ENCODE measurements at places on chromosomes 12 and 14.

DNA sequence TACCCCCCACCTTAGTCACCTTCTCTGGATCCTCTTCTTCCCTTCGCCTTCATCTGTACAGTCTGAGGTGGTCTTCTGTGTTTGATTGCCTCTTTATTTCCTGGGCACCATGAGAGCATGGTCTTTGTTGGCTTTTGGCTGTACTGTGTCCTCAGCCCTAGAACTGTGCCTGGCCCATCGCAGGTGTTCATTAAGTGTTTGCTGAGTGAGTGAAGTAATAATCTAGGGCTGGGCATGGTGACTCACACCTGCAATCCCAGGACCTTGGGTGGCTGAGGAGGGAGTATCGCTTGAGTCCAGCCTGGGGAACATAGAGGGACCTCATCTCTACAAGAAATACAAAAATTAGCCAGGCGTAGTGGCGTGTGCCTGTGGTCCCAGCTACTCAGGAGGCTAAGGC, 13.9 kb downstream of the ALDH2 start:
- DNase-seq, result no peak

GRCh38 chr12:123441523-123442164, 5.2 kb upstream of the RILPL2 start:
- no peak for DNase-seq

DNA sequence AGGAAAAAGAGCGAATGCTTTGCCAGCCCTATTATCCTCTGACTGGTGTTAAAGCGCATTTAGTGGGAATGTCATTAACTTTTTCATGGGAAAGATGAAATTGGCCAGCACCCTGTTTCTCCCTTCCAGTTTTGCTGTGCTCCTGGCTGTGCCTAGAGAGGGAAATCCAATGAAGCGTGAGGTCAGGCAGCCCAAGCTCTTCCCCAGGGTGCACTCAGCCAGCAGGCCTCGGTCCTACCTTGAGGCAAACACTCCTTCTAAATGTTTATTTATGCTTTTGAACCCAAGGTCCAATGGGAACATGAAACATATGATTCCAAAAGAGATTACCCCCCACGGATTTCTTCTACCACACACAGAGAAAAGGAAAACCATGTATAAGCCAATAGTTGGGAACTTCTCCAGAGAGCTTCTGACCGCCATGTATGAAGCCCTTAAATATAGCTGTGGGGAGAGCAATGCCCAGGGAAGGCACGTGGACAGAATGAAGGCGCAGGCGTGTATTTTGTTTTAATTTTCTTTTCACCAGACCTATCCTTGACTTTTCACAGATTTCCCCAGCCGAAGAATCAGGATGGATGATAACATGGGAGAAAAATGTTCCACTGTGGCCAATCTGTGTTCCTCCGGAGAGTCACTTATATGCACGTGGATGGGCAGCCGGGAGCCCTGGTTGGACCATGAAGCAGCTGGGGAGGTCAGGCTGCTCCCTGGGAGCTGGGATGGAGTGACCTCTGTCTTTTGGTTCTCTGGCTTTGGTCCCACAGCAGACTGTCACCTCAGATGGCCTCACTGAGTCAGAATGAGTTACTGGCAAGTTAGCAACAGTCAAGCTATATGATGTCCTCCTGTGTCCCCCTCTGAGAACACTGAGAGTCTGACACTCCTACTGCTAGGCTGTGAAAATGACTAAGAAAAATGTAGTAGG, 37.3 kb downstream of the GPR135 start:
- no peak for DNase-seq

GRCh38 chr12:122978507-122978955, 1.9 kb upstream of the ARL6IP4 start:
- no peak for DNase-seq

DNA sequence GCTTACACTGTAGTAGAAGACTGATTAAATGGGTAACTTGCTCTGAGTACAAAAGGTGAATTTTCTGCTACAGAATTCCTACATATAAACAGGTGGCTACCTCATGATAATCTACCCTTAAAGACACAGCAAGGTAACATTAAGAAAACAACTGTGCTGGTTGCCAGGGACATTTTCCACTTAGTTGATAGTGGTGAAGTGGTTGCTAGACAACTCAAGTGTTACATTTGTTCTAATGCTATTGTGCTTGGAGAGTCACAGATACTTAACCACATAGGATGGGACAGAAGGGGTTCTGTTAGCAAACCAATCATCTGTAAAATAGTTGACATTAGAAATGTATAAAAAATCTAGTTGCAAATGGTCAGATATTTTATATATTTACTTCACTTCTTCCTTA, 870.3 kb upstream of the SEL1L start:
- no peak for DNase-seq

GRCh38 chr12:13599176-13599575, 382.2 kb downstream of the GRIN2B start:
- no peak for DNase-seq

DNA sequence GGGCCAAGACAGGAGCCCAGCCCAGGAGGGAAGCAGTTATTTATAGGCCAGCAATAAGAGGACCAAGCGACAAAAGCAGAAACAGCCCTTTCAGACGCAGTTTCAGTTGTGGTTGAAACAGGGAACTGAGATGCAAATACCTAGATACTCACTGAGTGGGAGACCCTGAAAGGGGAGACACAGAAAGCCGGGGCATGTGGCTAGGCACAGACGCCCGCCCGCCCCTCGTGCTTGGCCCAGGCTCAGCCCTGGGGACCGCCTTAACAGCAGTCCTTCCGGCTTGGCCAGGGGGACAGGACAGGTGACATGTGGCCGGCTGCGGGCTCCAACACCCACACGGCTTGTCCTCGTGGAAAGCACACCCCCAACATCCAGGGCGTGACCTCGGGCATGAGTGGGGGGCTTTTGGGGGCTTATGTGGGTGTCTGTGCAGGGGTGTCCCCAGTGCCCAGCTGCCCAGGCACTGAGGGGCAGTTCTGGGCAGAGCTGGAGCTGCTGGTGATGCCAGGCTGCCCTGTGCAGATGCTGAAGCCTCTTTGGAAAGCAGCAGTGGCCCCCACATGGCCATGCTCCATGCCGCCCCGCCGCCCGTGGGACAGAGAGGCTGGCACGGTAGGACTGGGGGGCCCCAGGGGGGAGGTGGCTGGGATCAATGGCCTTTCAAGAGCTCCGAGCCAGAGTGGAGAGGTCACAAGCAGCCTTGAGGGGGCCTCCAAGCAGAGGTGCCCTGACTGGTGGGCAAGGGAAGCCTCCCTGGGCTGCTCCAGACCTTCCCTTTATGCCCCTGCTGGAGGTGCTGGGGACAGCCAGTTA, 2.1 kb downstream of the PLD4 start:
- no peak for DNase-seq

- no peak for DNase-seq
These were observed 44.7 kb upstream of the CEP83 start for GRCh38 chr12:94504386-94504785.

GRCh38 chr12:30823156-30823699, 68.5 kb upstream of the CAPRIN2 start:
- DNase-seq, result no peak

GRCh38 chr14:76778546-76779215, 17.4 kb downstream of the VASH1 start:
- DNase-seq, result no peak

DNA sequence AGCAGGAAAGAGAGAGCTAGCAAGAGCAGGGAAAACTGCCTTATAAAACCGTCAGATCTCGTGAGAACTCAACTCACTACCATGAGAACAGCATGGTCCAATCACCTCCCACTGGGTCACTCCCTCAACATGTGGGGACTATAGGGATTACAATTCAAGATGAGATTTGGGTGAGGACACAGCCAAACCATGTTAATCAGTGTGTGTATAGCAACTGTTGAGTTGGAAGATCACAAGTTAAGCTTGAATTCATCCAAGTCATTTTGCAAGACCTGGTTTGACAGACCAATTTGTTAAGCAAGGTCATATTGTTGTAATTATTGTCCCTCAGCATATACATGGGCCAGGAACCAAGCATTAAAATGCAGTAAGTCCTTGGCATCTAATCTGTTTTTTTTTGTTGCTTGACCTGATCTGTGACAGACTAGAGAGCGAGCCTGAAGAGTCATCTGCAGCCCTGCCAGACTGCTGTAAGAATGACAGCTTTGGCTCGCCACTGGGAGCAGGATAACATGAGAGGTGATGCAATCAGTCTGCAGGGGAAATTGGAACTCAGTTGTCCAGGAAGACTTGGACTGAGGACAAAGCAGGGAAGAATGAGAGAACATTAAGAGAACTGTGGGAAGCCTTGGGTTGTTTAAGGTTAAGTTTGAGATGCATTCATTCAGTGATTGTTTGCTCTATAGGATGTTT, 297.6 kb upstream of the SEL1L start:
- no peak for DNase-seq

- no peak for DNase-seq
These were observed 386.8 kb downstream of the TMEM121 start for GRCh38 chr14:105913221-105913620.

GRCh38 chr14:94292872-94293577, at the start of gene SERPINA10:
TSS of gene SERPINA10 (minus strand) at chr14:94293268. CDS start at chr14:94290593, 2,675 bp downstream.
- DNase-seq, result no peak

DNA sequence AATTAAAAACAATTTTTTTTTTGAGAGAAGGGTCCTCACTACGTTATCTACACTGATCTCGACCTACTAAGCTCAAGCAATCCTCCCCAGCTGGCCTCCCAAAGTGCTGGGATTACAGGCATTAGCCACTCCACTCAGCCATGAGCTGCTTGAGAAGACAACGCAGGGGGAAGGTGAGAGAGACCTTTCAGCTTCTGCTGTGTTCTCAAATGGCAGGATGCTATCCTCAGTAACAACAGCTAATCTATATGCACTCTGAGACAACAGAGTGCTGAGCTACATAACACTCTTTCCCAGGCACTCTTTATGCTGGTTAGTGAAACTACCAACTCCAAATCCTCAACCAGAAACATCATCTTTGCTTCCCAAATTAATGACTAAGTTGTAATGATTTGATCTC, 526.1 kb downstream of the CCER1 start:
- no peak for DNase-seq

- no peak for DNase-seq
These were observed 15.0 kb downstream of the CSRP2 start for GRCh38 chr12:76863837-76864236.

- DNase-seq, result no peak
These were observed 91.7 kb downstream of the NPAS3 start for GRCh38 chr14:33030386-33030785.

- no peak for DNase-seq
These were observed 95.7 kb downstream of the CEP128 start for GRCh38 chr14:80845856-80846255.

- peak; percentile 58 for DNase-seq
These were observed 10.6 kb downstream of the CEP128 start for GRCh38 chr14:80930836-80931389.

DNA sequence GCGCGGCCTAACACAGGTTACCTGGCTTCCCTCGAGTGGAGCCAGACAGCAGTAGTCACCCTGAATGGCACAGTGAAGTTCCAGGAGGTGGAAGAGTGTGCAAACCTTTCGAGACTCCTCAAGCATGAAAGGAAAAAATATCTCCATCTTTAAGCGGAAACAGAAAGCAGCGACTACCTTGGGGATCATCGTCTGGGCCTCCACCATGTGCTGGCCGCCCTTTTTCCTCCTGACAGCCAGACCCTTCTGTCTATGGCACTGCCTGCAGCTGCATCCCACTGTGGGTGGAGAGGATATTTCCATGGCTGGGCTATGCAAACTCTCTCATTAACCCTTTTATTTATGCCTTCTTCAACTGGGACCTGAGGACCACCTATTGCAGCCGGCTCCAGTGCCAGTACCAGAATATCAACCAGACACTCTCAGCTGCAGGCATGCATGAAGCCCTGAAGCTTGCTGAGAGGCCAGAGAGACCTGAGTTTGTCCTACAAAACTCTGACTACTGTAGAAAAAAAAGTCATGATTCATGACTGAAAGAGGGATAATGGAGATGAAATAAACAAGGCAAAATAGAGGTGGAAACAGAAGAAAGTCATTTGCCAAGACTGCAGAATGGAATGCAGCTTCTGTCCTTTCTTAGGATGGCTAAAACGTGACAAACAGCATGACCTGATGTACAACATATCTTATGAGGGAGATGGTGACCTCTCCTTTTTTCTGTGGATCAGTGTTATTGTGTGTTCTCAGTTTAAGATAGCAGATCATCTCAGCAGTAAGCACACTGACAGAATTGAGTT, 2.4 kb upstream of the HEBP1 start:
- DNase-seq, result no peak

DNA sequence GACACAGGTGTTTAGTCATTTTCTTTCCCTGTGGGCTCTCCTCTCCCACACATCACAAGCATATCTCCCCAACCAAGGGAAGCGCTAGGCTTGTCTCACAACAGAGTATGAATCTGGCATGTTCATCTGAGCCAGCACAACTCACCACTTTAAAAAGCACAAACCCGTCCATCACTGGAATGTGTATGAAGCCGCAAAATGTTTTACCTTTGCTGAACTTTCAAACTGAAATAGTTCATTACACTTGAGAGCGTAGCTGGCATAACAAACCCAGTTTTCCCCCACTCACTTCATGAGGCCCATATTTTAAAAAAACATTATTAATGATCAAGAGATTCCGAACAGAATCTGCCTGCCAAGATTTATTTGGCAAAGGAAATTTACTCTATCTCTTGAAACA, 15.8 kb downstream of the NID2 start:
- DNase-seq, result no peak

DNA sequence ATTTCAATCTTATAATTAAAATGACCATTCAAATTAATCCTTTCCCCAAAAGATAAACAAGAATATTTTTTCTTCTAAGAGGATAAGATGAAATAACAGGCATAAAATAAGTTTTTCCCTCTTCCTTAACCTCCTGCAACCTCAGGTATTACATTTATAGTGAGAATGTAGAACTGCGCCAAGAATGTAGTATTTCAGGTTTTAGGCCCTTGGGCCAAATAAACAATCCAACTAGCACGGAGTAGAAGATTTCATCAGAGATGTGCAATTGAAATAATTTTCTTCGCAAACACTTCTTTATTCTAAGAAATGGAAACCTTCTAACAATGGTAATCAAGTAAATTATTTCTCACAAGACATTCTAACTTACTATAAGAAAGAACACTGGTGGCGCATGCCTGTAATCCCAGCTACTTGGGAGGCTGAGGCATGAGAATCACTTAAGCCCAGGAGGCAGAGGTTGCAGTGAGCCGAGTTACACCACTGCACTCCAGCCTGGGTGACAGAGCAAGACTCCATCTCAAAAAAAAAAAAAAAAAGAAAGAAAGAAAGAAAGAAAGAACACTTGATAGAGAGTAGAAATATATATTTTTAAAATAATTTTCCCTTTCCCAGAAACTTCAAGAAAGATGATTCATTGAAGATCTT, 100.8 kb downstream of the TAOK3 start:
- no peak for DNase-seq

- no peak for DNase-seq
These were observed 884 bp downstream of the CAPRIN2 start for GRCh38 chr12:30753751-30754382.
